ENCODE measurements at places on chromosomes 11 and 22.

- DNase-seq: no peak
These were observed 366.3 kb downstream of the TBC1D22A start for GRCh38 chr22:47128622-47129215.

DNA sequence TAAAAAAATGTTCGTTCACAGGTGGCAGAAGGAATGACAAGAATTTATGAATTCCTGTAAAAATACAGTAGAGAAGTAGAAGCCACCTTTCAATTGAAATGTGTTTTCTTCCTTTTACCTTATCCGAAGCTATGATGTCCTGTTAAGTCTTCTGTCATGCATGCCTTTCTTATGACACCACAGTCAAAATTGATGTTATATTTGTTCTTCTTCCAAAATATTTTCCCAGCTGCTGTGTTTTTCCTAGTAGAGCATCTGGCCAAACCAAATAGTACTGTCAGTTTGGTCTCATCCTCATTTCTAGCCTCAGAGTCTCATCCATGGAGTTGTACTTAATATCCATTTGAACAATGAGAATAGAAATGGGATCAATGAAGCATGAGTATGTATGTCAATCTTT, 206.1 kb downstream of the PGR start:
- no peak for DNase-seq

DNA sequence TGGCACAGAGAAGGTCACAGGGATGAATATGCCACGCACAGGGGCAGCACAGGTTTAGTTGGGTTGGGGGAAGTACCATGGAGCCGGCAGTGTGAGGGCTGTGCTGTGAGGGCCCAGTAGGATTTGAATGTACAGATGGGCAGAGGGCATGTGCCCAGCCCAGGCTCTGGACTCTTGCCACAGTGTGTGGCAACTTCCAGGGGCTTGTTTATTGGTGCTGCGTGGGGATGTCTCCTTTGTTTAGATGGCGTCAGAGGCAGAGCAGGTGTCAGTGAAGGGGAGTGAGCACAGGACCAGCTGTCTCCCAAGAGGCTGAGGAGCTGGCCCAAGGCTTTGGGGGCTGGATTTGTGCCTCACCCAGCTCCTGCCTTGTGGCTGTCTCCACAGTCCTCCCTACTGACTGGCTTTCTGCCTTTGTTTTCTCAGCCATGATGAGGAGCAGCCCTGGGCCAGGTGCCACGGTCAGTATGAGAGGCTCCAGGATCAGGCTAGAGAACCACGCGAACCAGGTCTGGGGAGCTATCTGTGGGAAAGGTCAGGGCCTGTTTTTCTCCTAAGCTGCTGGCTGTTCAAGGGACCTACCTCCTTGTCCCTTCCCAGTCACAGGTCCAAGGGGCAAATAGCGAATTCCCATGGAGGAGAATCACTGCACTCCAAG, 21.9 kb downstream of the SUN2 start:
- no peak for DNase-seq

- DNase-seq: no peak
These were observed 125.5 kb upstream of the NECTIN1 start for GRCh38 chr11:119854521-119854920.

GRCh38 chr11:35907648-35908431, 36.0 kb upstream of the LDLRAD3 start:
- no peak for DNase-seq

DNA sequence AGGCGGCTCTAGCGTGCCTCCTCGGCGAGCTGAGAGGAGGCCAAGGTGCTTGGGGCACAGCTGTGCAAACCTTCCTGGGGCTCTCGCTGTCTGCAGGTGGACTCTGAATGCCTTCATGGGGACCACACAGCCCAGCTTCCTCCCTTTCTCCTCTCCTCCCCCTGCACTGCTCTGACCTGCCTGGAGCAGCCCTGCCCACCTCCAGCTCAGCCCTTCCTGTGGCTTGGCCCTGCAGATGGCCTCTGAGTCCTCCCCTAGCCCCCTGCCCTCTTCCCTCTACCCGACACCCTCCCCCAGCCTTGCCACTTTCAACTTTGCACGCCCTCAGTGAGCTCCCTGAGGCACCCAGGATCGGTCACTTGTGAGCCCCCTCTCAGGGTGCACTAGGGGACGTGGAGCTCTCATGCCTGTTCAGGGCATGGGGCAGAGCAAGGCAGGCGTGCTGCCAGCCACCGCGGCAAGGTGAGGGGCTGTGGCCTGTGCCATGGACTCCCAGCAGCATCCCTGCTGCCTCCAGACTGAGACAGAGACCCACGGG, 31.4 kb downstream of the PPM1F start:
- no peak for DNase-seq

GRCh38 chr11:123775289-123775688, 21.0 kb upstream of the OR6X1 start:
- no peak for DNase-seq

DNA sequence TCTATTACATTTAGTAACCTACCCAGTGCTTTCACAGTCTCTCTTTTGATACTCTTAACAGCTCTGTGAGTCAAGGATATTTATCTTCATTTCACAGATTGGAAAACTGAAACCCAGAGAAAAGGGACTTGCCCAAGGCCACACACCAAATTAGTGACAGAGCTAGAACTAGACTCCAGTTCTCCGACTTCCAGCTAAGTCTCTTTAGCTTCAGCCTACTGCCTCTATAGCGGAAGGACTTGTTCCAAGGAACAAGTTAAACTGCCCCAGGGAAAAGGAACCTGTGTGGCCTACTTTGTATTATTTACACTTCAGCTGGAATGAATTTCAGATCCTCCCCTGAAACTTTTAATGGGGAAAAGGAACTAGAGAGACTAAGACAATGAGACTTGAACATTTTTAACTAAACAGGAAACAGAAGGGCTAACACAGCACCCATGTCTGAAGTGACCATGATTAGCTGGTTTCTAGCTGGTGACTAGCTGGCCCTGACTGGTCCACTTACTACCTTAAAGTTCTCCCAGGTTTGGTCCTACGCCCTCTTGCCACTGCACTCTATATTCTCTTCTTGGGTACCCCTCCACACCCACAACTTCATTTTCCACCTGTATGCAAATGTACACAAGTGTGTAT, 1.3 kb downstream of the LRRC51 start:
- no peak for DNase-seq

- no peak for DNase-seq
These were observed 34.9 kb upstream of the PICALM start for GRCh38 chr11:86103808-86104207.

GRCh38 chr11:35683728-35684339, 21.3 kb downstream of the TRIM44 start:
- no peak for DNase-seq

DNA sequence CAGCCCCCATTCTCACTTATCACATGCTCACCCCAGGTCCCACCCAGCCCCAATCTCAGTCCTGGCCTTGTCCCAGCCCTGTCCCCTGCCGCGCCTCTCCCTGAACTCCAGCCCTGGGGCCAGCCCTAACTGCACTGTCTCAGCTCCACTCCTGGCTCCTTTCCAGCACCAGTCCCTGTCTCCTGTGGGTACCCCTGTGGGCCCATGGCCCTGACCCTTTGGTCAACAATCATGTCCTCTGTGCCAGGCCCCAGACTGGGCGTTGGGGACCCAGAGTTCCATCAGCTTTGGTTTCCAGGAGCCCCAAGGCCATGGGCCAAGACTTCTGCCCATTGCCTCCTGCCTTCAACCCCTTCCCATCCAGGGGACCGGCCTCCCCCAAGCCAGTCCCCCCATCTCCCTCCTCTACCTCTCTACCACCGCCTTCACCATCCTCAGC, 757 bp downstream of the SPI1 start:
- DNase-seq: no peak

- no peak for DNase-seq
These were observed 5.1 kb upstream of the ENDOD1 start for GRCh38 chr11:95084509-95084908.

Data from stimulated activated CD8-positive, alpha-beta memory T cell treated with anti-CD3 and anti-CD28 coated beads, Interleukin-2, amount 100 ng/mL, for 1 hour (primary cell).